Fibroblast of skin of abdomen (primary cell): ENCODE measurements at places on chromosomes 7 and 10.
A peak's percentile ranks its signal among the peaks of the same experiment; 100 is the strongest.

- DNase-seq: no peak
These were observed 2.2 kb upstream of the ZNF92 start for GRCh38 chr7:65371468-65371867.

GRCh38 chr7:93799750-93800357, 90.7 kb downstream of the TFPI2 start:
- peak; percentile 22 for DNase-seq

- DNase-seq: peak; percentile 43
These were observed 284.3 kb downstream of the SORCS3 start for GRCh38 chr10:104925232-104925851.

GRCh38 chr10:29950391-29950790, 109.0 kb downstream of the JCAD start:
- peak; percentile 49 for DNase-seq

GRCh38 chr10:78775891-78776290, 292.9 kb upstream of the ZMIZ1 start:
- no peak for DNase-seq

DNA sequence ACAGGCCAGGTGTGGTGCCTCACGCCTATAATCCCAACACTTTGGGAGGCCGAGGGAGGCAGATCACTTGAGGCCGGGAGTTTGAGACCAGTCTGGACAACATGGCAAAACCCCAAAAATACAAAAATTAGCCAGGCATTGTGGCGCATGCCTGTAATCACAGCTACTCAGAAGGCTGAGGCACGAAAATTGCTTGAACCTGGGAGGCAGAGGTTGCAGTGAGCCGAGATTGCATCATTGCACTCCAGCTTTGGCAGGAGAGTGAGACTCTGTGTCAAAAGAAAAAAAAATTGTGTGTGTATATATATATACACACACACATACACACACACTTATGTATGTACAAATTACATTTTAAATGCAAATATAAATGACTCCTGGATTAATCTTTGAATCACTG, 76.8 kb upstream of the LRRN3 start:
- no peak for DNase-seq

DNA sequence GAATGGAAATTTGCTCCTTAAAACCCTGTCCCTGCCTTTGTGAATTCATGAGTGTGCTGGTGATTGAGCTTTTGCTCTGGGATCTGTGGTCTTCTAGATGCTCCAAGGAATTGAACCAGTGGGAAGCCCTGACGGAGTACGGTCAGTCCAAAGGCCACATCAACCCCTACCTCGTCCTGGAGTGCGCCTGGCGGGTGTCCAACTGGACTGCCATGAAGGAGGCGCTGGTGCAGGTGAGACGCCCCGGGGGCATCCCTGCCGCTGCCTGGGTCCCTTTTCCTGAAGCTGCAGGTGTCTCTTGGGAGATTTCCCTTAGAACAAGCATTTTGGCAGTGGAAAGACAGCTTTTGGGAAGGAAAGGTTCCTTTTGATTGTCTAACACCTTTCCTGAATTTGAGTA, 100.3 kb downstream of the TRRAP start:
- no peak for DNase-seq

- no peak for DNase-seq
These were observed 20.0 kb downstream of the CYP17A1 start for GRCh38 chr10:102817175-102817574.

DNA sequence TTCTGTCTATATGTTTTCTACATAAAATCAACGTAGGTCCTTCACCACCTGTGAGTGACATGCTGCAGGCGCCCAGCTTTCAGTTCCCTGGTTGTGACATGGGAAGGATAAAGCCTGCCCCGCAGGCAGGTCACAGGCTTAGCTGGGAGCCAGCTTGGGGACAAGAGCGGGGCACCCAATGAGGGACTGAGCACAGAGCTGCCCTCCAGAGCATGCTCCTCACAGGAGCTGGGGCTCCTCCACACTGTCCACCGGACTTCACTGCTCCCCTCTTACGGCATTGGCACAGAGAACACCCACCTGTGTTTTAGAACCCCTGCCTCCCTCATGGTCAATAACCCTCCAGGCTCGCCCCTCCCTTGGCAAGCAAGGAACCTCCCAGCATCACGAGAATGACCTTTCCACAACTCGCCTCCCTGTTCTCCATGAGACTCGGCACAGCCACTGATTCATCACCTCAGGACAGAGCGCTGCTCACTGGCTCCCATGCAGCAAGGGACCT, 187.1 kb downstream of the TNS3 start:
- DNase-seq: no peak

- DNase-seq: no peak
These were observed 69.1 kb upstream of the KLF14 start for GRCh38 chr7:130803127-130803526.
